ENCODE measurements at places on chromosomes 2 and 18.

- DNase-seq = no peak
Measured at GRCh38 chr2:31057691-31058090, 80.5 kb downstream of the GALNT14 start.

- no peak for DNase-seq
Measured at GRCh38 chr2:124559236-124559635, 534.1 kb downstream of the CNTNAP5 start.

- DNase-seq = no peak
Measured at GRCh38 chr2:106163948-106164545, 30.1 kb downstream of the UXS1 start.

- no peak for DNase-seq
Measured at GRCh38 chr2:8737571-8738175, 55.8 kb downstream of the ID2 start.

GRCh38 chr2:210363261-210363660, 48.3 kb upstream of the MYL1 start:
- DNase-seq = no peak

DNA sequence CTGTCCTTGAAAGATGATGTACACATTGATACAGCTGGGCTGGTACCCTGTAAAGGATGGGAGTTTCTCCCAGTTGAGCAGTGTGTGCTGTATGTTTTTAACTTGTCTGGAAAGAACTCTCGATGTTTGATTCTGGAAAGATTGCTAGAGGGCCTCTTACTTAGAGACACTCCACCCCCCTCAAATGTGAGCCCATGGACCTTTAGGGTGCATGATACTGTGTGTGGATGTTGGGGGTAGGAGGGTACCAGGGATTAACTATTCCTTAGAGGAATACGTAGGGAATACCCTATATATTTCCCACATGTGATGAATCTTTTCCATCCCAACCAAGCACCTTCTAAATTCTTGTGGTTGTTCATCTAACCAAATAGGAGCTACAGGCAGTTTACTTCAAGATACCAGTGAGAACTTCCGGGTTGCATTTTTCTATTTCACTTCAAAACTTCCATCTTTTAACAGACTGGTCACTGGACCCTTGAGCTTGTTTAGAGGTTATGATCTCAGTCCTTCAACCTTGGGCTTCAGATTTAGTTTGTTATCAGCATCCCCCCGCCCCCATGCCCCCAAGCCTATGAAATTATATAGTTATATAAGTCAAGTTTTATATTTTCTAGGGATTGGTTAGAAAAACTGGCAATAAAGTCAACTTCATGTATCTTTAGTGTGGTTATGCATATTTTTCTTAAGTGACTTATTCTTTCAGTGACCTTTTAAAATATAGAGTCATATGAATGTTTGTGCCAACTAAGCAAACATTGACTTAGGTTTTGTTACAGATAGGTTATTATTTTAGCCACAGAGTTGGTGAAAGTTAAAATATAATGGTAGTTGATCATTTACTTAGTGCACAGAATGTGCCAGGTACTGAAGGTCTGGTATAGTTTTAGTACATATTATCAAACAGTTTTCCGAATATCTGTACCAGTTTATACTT, 18.2 kb downstream of the AFTPH start:
- DNase-seq = no peak

GRCh38 chr2:192073878-192074277, 120.9 kb downstream of the TMEFF2 start:
- no peak for DNase-seq

- no peak for DNase-seq
Measured at GRCh38 chr18:80154293-80154692, 45.2 kb downstream of the ADNP2 start.

DNA sequence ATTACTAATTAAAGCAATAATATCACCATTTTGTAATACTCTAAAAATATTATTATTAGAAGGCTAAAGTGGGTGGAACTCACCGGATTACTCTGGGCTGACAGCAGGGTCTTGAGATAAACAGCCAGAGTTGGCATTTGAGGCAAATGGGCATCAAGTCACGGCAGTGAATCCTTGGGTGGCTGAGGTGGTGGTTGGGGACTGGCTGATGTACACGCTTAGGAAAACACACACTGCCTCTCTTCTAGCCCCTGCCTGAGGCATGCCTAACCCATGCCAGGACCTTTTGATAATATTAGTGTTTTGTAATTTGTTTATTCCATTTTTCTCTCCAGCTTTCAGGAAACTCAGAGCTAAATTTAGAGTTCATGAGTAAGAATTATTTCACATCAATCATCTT, 76.8 kb downstream of the ACKR3 start:
- no peak for DNase-seq

DNA sequence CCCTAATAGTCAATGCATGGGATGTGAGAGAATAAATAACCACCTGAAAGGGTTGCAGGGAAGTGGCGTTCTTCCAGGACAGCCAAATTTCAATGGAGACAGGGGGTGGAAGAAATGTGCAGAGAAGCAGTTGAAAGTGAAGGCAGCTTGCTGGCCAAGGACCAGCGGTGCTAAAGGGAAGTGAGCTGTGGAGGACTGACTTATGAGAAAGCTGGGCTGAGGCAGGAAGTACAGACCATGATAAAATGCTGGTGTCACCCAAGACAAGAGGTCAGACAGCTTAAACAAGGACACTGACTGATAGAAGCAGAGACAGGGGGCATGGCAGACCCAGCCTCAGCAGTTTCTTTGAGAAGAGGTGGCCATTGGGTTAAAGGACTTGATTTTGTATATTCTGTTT, 106.7 kb downstream of the DTNB start:
- no peak for DNase-seq

DNA sequence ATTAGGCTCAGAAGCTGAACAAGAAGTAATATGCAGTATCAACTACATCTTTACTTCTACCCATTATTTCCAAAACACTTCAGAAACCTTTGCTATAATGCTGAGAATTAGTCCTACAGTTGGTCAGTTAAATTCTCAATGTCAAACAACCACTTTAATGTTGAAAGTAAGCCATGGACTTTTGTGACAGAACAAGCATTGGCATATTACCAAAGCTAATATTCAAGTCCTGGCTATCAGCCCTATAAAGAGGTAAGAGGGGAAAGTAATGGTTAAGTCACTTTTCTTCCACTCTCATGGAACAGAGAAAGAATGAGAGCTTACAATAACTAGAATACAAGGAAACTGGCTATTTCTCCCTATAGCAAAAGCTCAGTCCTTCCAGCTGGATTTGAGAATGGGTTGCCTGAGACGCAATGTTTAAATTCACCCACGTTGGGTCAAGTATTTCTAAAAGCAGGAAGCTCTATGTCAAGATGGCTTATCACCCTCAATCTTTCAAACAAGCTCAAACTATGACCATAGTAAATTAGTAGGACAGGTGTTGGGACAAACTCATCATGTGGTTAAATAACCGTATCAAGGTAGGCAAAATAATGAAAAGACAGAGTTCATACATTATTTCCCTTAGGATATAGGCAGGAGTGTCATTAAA, 31.4 kb upstream of the MFSD6 start:
- no peak for DNase-seq

DNA sequence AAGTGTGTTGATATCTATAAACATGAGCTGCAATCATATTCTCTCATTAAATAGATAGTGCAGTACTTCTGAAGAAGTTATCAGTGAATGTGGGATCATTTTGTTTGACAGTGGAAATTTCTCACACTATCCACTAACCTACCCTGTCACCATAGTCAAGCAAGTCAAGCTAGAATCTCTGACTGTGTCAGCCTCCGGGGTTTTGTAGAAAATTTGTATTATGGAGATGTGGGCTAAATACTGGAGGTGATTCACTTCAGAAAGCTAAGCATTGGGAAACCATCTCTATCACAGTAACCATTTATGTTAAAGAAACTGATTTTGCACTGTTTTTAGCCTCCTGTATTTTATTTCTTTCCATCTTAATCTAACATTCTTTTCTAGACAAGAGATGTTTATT, 126.6 kb upstream of the CREB1 start:
- DNase-seq = no peak

- no peak for DNase-seq
Measured at GRCh38 chr2:202449344-202449743, 73.2 kb downstream of the BMPR2 start.

- no peak for DNase-seq
Measured at GRCh38 chr18:79846936-79847557, 49.3 kb downstream of the KCNG2 start.

GRCh38 chr2:240947607-240948006, 41.5 kb downstream of the CROCC2 start:
- DNase-seq = no peak

DNA sequence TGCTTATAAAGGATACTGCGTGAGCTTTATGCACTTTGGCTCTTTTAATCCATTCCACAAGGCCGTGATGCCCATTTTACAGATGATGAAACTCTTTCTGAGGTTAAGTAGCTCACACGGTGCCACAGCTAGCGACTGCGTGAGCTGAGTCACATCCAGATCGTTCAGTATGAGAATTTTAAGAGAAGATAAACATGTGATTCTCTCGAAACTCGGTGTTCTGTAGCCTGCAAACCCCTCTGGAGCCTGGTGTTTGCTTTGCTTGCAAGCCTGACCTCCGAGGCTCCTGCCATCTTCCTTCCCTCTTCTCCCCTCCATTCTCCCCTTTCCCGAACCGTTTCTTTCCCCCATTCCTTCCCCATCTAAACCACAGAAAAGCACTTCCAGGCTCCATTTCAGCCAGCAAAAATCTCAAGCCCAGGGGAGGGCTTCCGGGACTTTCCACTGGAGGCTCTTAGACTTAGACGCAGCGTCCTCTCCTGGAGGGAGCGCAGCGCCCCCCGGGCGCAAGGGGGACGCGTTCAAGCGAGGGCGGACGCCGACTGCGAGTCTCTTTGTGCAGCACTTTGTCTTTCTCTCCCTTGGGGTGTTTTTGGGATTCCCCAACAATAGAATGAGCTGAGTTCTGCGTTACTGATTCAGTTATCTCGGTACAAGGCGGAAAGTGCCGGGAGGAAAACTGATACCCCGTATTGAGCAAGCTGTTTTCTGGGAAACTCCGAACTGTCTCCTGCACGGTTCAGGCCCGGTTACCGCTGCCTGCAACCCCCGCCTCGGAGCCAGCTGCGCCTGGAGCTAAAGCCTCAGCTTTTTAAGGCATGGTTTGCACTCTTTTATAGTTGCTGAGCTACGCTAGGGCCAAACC, 38.0 kb downstream of the CYP1B1 start:
- no peak for DNase-seq

- DNase-seq = no peak
Measured at GRCh38 chr18:78984941-78985784, 5.5 kb downstream of the SALL3 start.

DNA sequence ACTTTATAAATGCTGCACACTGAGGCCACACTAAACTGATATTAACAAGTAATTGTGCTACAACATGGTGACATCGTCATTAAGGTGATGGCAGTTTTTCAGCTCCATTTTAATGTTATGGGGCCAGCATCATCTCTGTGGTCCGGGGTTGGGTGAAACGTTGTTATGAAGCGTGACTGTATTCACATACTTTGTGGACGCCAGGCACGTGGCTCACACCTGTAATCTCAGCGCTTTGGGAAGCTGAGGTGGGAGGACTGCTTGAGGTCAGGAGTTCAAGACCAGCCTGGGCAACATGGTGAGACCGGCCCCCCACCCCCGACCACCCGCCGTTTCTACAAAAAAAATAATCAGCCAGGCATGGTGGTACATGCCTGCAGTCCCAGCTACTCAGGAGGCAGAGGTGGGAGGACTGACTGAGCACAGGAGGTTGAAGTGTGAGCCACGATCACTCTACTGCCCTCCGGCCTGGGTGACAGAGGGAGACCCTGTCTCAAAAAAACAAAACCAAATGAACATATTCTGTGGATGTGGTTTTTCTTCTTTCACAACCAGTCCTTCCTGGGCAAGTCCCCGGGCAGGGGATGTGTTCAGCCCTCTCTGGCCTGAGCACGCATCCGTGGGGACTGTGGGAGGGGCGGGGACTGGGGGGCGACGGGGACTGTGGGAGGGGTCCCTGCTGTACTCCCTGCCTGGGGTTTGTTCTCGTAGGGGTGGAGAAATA, 12.9 kb upstream of the GAL3ST2 start:
- DNase-seq = no peak

- no peak for DNase-seq
Measured at GRCh38 chr2:155377266-155377680, 678.8 kb downstream of the KCNJ3 start.
